GM04504 (cell line): ENCODE measurements at places on chromosomes 11 and 22.

DNA sequence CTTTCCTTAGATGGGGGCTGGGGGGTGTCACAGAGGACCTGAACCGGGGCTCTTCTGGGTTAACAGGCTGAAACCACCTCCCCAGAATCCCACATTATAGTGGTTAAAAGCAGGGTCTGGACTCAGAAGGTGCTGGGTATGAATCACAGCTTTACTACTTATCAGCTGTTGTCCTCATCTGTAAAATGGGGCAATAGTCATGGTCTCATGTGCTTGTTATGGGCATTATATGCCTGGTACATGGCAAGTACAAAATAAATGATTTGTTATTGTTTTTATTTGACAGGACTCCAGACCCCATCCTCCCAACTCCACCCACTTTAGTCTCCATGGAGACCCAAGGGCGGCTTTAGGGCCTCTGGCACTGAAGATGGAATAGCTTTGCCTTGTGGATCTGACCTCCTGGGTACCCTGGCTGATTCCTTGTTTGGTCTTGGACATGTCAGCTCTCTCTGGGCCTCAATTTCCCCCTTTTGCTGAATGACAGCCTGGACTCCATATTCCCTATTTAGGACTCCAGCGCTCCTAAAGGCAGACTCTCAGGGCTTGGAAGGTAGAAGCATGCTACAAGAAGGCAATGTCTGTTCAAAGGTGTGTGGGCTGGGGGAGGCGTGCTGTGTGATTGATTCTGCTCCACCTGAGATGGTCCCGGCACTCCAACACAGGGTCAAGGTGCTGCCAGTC, 812 bp upstream of the SMTN start:
- no peak for DNase-seq

DNA sequence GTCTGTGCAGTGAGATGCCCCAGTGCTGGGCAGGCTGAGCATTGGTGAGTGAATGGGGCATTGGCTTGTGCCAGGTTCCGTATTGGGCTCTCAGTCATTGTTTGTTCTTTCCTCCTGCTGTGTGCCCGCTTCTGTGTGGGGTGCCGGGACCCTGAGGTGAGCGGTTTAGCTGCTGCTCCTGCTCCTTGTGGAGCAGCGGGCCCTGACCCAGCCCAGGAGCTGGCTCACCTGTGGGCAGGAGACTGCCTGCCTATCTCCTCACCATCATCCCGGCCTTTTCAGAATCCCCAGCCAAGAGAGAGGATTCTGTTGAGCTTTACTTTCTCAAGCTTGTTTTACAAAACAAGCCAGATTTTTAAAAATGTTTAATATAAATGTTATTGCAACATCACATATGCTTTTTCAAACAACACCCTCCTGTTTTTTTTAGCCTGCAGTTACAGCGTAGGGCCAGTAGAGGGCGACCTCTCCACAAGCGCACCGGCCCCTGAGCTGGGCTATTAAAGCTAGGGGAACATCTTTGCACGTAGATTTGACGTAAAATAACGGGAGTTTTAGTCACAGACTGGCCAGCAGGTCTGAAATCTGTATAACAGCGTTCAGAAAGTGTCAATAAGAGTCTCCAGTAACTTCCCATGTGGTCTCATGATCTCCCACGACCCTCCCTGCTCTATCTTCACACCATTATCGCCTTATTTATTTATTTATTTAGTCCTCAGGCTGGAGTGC, 25.1 kb upstream of the RELT start:
- peak; percentile 43 for DNase-seq

- no peak for DNase-seq
Observed at GRCh38 chr11:40314327-40314726, 1145.1 kb downstream of the LRRC4C start.

GRCh38 chr11:13030857-13031256, 21.7 kb downstream of the RASSF10 start:
- no peak for DNase-seq

DNA sequence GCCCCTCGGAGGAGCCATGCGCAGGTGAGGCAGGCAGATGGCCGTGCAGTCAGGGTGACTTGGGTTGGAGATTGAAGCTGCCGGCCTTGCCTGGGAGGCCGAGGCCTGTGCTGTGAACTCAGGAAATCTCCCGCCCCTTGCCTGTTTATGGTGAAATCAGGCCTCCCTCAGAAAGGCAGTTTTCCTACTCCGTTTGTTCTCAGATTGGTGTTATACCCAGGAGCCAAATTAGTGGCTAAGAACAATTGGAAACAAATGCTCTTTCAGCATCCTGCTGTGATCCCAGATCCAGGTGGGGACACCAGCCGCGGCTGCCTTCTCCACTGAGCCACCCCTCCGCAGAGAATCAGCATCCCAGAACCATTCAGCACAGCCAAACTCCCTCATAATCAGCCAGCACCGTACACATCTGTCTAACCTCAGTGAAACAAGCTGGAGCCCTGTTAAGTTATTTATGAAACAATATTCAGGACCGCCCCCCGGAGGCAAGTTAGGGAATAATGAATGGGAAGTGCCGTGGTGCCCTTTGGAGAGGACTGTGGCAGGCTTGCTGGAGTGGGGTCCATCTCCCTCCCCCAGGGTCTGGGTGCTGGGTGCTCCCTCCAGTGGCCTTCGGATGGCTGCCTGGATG, 60.0 kb downstream of the PKNOX2 start:
- no peak for DNase-seq

- DNase-seq = no peak
Observed at GRCh38 chr11:121385688-121386087, 66.4 kb upstream of the SORL1 start.

GRCh38 chr11:8719211-8719649, 36.6 kb downstream of the RPL27A start:
- DNase-seq = peak; percentile 94

GRCh38 chr11:110691926-110692325, 20.3 kb downstream of the ARHGAP20 start:
- no peak for DNase-seq

GRCh38 chr11:6992457-6993417, 27.4 kb downstream of the ZNF214 start:
- peak; percentile 66 for DNase-seq

DNA sequence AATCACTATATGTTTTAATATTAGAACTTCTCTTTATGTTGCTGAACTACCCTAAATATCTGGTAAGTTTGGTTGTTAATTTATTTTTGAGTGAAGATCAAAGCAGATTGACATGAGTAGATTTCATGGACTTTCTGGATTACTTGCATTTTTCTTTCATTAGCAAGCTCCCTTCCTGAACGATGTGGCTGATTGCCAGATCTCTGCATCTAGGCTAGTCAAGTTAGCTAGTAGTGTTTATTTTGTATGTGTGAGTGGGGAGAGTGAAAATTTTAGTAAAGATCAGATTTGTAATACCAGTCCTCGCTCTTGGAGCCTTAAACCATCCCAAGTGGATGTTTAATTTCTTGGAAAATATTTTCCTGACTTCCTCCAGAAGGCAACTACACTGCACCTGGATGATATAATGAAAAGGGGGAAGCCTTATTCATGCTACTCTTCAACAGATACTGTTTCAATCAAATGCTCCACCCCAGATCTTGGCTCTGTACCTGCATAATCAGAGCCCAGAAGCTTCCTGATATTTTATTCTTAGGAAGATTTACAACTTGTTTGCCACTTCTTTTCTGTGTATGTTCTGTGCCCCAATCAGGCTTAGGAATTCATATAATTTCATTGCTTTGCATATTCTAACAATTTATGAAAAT, 143.2 kb upstream of the GRIA4 start:
- DNase-seq = no peak

- DNase-seq = no peak
Observed at GRCh38 chr22:49299821-49300231, 527.8 kb downstream of the BRD1 start.

GRCh38 chr22:38238519-38239071, 34.2 kb downstream of the TMEM184B start:
- peak; percentile 80 for DNase-seq

DNA sequence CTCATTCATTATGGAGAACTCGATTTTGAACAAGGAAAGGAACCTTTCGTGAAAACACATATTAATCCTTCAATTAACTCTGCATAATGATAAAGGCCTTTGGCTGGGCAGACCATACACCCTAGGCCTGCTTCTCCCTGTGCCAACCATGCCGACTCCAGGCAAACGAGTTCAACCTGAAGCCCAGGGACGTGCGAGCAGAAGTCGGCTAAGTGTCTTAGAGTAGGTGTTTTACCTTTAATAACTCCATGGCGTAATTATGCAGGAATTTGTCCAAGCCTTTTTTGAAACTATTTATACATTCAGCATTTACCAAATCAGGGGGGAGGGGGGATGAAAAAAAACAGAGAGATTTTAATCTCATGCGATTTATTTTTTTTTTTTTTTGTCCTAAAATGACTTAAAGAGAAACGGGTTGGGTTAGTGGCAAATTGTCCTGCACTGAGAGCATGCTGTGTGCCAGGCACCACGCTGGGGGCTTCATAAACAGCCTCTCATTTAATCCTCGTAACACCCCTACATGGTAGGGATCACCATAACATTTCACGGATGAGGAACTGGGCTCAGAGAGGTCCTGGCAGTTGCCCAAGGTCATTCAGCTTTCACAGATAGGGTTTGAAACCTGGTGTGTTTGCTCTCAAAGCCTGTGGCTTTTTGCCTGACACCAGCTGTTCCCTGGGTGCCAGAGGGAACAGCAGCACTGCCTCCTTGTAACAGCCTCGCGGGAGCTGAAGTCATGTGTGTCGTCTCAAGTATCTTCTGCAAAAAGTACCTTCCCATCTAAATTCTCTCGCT, 423.9 kb downstream of the MN1 start:
- DNase-seq = no peak

DNA sequence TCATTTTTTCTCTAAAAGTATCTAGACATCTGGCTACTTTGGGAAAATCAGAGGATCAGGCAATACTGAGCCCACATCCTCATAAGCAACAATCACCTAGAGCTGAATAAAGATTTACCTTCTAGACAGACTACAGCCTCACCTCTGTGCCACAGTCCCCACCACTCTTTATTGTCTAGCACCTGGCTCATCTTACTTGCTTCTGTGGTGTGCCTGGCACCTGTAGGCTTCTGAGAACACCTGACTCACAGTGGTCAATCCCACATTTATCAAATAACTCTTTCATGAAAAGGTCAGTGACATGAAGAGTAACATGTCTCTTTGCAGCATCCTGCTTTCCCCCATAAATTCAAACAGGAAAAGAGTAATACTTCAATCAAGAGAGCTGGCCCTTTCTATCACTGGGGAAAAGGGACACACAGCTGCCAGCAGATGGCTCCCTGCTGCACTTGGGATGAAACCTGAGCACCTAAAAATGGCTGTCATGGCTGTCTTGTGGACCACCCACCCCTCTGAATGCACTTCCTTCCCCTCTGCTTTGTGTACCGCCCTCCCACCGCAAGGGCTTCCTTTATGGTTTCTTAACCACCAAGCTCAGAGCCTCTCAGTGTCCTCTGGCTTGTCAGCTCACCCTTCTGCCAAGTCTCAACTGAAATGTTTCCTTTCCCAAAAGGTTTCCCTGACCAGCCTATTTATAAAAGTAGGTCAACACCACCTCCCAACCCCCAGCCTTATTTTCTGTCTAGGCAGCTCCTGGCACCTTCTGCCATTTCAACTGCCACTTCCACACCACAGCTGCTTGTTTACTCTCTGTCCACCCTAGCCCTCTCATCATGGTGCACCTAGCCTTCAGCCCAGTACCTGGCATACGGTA, 9.3 kb downstream of the TFIP11 start:
- no peak for DNase-seq

DNA sequence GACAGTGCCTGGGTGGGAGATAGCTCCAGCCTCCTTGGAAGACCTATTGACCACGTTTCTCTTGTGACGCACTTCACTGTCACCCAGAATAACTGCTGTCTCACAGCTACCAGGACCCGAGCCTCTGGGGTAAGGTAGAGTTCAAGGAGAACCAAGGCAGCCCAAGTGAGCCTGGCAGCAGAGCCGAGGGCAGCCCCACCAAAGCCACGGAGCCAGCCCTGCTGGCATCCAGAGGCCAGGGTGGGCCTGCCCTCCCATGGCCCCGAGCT, 32.8 kb downstream of the RSPH14 start:
- no peak for DNase-seq

- DNase-seq = no peak
Observed at GRCh38 chr11:120172054-120172911, 34.4 kb upstream of the TRIM29 start.

DNA sequence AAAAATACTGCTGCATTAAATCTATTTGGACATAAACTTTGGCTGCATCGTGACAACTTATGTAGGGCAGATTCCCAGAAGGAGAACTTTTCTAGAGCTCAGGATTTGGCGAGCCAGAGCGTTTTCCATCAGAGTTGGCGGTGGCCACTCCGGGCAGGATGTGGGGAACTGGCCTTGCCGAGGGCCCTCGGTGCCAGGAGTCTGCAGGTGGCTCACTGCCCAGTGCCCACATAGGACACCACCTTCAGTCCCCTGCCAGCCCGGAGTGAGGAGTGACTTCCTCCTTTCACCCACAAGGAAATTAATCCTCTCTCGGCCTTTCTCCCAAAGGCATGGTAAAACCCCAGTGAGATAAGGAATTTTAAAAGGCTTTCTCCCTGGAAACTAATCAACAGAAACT, 1.6 kb upstream of the LGALS2 start:
- no peak for DNase-seq

GRCh38 chr22:50111056-50111455, 21.2 kb downstream of the MOV10L1 start:
- no peak for DNase-seq

DNA sequence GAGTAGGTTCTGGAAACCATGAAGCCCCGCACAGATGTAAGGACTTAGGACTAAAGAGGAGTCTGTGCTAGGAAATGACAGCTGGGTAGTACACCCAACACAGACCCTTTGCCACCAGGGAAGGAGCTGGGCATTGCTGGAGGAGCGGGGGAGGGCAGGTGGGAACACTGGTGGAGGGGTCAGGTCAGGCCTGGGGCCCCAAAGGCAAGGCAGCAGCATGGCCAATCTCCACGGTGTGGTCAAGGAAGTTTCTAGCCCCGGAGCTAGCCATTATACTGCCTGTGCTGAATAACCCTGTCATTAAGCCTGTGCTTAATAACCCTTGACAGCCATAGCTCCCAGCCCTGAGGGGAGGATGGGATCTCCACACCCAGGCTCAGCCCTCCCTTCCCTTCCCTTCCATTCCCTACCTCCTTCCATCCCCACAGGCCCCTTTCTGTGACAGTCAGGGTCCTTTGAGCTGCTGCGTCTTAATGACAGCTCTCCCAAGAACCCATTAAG, 2.1 kb downstream of the TMPRSS4 start:
- DNase-seq = no peak

GRCh38 chr22:40660730-40661129, 18.6 kb upstream of the MCHR1 start:
- DNase-seq = no peak

- DNase-seq = no peak
Observed at GRCh38 chr11:121018746-121019145, 5.2 kb upstream of the TBCEL start.
